ENCODE measurements at places on chromosomes 4 and X.

DNA sequence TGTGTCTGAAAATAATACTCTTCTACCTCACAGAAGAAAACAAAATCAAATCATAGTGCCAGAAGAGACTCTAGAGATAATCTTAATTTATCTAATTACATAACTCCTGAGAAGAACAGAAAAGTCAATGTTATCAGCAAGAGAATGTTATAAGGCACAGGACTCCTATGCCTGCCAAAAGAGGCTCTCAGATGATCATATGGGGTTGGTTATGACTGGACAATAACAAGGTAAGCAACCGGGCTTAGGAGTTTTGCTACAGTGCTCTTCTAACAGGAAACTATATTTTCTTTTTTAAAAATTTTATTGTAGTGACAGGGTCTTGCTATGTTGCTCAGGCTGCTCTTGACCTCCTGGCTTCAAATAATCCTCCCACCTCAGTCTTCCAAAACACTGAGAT lies 3.5 kb upstream of the C4orf17 start:
- no peak for DNase-seq

DNA sequence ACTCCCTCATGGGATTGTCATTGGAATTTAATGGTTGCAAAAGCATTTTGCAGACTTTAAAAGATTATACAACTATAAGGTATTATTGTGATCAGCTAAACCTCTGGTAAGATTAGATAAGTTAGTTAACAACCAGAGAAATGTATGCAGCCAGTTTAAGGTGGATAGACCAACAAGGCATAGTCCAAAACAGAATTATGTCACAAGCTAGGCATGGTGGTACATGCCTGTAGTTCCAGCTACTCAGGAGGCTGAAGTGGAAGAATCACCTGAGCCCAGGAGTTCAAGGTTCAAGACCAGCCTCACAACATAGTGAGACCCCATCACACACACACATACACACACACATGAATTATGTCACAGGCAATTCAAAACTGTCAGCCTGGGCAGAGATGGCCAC lies 54.7 kb upstream of the KLHL13 start:
- no peak for DNase-seq

- DNase-seq = peak; percentile 32
These were observed 213.6 kb downstream of the PALLD start for GRCh38 chr4:168710353-168710946.

- DNase-seq = peak; percentile 44
These were observed 38.3 kb upstream of the MMAA start for GRCh38 chr4:145580906-145581305.

- no peak for DNase-seq
These were observed 3.2 kb downstream of the PRDM5 start for GRCh38 chr4:120919358-120919757.

- no peak for DNase-seq
These were observed 928.7 kb upstream of the PRKX start for GRCh38 chrX:4642114-4642513.

- peak; percentile 59 for DNase-seq
These were observed 245.9 kb downstream of the IDS start for GRCh38 chrX:149259241-149259640.

DNA sequence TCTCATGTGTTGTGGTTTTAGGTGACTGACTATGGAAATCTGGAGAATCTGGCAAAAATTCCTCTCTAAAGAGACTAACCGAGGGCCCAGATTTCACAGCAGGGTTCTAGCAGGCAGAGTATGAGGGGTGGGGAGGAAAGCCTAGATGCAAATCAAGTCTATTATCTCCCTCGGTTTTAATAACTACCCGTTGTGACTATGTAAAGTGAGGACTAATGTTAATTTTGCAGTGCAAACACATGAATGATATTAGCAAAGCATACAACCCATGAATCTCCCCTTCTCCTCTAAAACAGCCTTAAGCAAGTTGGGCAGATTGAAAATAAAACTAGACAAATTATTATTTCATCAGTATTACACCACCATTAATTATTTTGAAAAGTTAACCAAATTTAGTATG lies 131.4 kb downstream of the SLITRK2 start:
- DNase-seq = no peak

Data from HT1080 (cell line).